Activated CD8-positive, alpha-beta memory T cell treated with anti-CD3 and anti-CD28 coated beads for 1 hour (primary cell): ENCODE measurements at places on chromosomes 7 and 10.

- DNase-seq = no peak
These were observed 268.8 kb downstream of the ELFN1 start for GRCh38 chr7:1938788-1939433.

DNA sequence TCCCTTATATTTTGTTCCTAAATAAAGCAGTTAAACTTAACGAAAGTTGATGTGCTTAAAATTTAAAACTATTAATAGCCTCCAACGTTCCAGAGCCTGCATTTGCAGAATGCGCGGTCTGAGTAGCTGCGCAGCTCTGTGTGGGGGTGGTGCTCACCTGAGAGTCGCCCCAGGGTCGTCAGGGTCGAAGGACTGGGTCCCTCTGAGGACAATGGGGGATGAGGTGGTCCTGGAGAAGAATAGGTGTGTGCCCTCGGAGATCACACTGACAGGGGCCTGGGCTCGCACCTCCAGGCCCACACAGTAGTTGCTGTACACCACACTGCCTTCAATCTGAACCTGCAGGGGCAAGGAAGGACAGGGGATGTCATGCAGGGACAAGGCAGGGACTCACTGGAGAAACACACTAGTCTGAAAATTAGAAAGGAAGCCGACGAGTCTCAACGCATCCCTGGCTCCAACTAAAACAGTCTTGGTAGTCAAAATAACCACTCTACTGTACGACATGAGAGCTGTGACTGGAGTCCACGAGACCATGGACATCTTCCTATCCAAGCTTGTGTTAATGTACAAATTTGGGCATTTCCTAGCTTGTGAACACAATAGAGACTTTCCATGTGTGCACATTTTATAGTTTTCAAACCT lies 54.4 kb downstream of the PKD1L1 start:
- no peak for DNase-seq

GRCh38 chr7:36748017-36748487 lies 23.8 kb upstream of the AOAH start:
- no peak for DNase-seq

- no peak for DNase-seq
These were observed 301.2 kb downstream of the FGFR2 start for GRCh38 chr10:121296881-121297585.

- DNase-seq = no peak
These were observed 9.3 kb upstream of the HOXA2 start for GRCh38 chr7:27111751-27112277.

DNA sequence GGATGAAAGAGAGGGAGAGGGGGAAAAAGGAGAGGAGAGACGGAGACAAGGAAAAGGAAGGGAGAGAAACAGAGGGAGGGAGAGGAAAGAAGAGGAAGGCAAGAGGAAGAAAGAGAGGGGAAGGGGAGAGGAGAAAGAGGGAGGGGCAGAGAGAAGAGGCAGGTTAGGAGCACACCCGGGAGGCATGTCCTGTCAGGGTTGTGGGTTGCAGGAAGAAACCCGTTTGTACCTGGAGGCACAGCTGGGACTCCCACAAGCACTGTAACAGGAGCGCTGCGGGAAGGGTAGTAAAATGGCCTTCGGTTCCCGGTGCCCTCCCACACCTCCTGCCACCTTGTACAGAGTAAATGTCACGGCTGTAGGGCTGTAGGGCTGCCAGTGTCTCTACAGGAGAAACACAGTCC lies 24.7 kb downstream of the FGFR2 start:
- no peak for DNase-seq

GRCh38 chr7:137994216-137994615 lies 7.7 kb downstream of the CREB3L2 start:
- no peak for DNase-seq
